ENCODE measurements at places on chromosomes 3 and 15.

- no peak overlapping the region for H3K4me3 ChIP-seq
- H3K36me3 ChIP-seq, result no peaks in the 10 kb centered on the region
- peaks cover 58% of the 10 kb centered on the region for H3K4me1 ChIP-seq
- H3K27ac ChIP-seq, result no peak overlapping the region
- no peak for DNase-seq
- H3K27me3 ChIP-seq, result peaks cover 1% of the 10 kb centered on the region
Measured at GRCh38 chr15:58458076-58458475, 26.3 kb downstream of the LIPC start.

DNA sequence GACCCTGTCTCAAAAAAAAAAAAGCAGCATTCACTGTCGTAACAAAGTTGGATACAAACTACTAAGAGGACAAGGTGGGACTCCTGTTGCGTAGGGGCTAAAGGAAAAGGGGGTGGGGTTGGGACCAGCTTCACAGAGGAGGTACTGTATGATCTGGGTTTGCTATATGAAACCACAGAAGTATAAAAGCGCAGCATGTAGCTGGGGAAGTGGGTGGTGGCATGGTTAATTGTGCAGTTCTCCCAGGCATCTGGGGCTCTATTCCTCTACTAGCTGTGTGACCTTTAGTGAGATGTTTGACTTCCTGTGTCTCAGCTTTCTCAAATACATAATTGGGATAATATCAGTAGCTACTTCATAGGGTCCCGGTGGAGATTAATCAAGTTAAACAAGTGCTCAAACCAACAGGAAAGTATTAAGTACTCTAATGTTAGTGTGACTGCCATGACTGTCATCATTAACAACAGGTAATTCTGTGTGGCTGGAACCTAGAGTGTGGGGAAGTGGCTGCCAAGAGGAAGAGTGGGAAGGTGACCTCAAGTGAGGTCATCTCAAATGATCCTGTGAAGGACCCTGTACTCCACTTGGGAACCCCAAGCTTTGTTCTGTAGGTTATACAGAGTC is 11.5 kb downstream of the PARP16 start:
- no peak overlapping the region for H3K4me3 ChIP-seq
- DNase-seq, result no peak
- no peak overlapping the region for H3K27ac ChIP-seq
- H3K27me3 ChIP-seq, result peaks cover 2% of the 10 kb centered on the region
- H3K36me3 ChIP-seq, result peaks cover 9% of the 10 kb centered on the region
- peaks cover 10% of the 10 kb centered on the region for H3K4me1 ChIP-seq

- no peaks in the 10 kb centered on the region for H3K27me3 ChIP-seq
- H3K4me3 ChIP-seq, result no peak overlapping the region
- H3K27ac ChIP-seq, result no peak overlapping the region
- peaks cover 25% of the 10 kb centered on the region for H3K4me1 ChIP-seq
- DNase-seq, result no peak
Measured at GRCh38 chr3:158668506-158668905, 3.9 kb downstream of the LXN start.

GRCh38 chr15:45777781-45778180 is 143.0 kb downstream of the SQOR start:
- peaks cover 3% of the 10 kb centered on the region for H3K4me1 ChIP-seq
- no peaks in the 10 kb centered on the region for H3K36me3 ChIP-seq
- H3K27me3 ChIP-seq, result peaks cover 6% of the 10 kb centered on the region
- no peak overlapping the region for H3K4me3 ChIP-seq
